ENCODE measurements at places on chromosomes 1 and 21.

- DNase-seq, result no peak
Observed at GRCh38 chr1:47174656-47175020, 15.2 kb downstream of the PDZK1IP1 start.

DNA sequence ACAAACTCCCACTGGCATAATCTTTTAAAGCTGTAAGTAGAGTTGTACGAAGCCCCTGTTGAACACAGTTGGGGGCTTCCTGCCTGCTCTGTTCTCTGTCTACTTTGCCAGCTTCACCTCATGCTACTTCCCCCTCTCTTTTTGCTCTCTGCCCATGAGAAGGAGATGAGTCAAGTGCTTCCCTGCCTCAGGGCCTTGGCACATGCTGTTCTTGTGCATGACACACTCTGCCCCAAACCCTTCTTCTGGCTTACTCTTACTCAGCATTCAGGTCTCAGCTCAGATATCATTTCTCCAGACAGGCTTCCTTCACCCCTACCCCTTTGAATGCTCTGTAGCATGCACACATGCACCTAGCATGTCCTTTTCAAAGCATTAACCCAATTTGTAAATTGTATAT lies 208.8 kb downstream of the FOXD2 start:
- DNase-seq, result no peak

- no peak for DNase-seq
Observed at GRCh38 chr1:13832536-13832935, 132.5 kb downstream of the PRDM2 start.

GRCh38 chr21:35796844-35797243 lies 263.5 kb downstream of the SETD4 start:
- DNase-seq, result no peak

GRCh38 chr1:73839922-73840321 lies 358.1 kb downstream of the LRRIQ3 start:
- no peak for DNase-seq

GRCh38 chr21:20641241-20641640 lies 357.0 kb upstream of the NCAM2 start:
- no peak for DNase-seq

DNA sequence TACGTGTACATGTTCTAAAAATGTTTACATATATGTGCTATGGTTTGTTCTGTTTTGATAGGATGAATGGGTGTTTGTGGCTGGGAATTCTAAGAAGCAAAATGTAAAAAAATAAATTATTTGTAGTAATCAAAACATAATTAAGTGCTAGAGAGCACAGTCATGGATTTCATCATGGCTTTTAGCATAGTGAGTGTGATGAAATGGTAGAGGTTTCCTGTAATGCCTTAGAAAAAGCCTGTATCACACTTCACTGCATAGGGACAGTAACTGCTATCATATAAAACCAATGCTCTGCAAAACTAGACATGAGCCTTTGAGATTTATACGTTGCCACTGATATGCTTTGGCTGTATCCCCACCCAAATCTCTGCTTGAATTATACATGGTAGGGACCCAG lies 99.8 kb downstream of the PTGER3 start:
- DNase-seq, result no peak

DNA sequence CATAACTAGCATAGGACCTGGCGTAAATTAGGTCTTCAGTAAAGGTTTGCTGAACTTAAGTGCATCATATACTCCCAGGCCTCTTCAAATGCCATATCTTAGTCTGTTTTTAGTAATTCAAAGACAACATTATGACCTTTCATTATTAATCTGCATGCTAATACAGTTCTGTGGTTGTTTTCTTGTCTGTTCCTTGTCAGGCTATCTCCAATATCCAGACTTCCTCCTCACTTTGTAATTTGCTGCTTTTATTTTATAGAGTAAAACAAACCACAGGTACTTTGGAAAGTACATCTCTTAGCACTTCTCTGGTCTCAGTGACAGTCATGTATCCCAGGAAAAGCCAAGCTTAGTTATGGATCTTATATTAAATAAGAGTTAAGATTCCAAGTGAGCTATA lies 65.1 kb upstream of the BMP8A start:
- no peak for DNase-seq

GRCh38 chr1:107649023-107649422 lies 316.0 kb downstream of the VAV3 start:
- no peak for DNase-seq

GRCh38 chr1:220045356-220046051 lies 801 bp downstream of the EPRS1 start:
- no peak for DNase-seq

DNA sequence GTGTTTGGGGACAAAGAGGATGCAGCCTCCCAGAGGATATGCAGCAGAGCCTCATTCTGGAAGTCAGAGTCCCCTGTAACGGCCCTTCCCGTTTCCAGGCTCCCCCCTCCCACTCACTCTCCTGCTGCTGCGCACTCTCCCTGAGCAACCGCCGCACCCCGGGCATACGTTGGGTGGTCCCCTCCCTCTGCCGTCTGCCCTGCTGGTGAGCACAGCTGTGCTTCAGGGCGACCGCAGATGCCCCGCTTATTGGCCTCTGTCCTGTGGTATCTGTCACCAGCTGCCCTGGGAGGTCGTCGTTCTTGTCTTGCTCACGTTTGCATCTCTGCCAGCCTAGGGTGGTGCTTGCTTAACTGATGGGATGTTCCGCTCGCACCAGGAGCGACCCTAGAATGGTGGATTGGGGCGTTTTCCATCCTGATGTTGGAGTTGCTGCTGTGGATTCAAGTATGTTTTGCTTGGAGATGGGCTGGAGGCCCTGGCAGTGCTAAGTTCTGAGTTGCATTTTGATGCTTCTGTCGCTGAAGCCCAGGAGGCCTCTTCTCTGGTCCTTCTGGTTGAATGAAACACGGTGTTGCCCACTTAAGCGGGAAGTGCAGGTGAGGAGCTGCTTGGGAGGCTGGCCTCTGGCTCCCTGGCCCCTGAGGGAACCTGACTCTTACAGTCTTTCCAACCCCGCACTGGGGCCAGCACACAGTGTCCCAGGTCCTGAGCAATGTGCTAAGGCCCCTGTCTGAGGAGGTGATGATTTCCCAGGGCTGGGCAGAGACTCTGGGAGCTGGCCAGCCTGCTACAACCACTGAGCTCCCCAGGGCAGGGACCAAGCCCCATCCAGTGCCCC lies 3.2 kb downstream of the TMEM201 start:
- no peak for DNase-seq

- DNase-seq, result no peak
Observed at GRCh38 chr1:5977494-5978444, 14.5 kb downstream of the NPHP4 start.

- no peak for DNase-seq
Observed at GRCh38 chr1:239254999-239255398, 131.4 kb upstream of the CHRM3 start.

DNA sequence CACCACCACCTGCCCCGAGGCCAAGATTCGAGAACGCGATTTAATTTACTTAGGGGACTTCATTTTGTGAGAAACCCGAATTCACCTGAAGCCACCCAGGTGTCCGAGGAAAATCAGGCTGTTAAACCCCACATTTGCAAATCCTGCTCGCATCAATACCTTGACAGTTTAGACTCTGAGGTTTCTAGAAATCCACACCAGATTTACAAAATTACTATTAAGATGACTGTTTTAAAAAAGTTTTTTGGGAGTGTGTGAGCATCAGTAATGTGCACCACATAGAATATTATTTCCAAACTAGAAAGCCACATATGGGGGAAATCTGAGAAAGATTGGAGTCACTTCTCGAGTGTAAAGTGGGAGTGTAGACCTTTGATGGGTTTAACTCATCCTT lies 685 bp downstream of the RIMKLA start:
- no peak for DNase-seq

DNA sequence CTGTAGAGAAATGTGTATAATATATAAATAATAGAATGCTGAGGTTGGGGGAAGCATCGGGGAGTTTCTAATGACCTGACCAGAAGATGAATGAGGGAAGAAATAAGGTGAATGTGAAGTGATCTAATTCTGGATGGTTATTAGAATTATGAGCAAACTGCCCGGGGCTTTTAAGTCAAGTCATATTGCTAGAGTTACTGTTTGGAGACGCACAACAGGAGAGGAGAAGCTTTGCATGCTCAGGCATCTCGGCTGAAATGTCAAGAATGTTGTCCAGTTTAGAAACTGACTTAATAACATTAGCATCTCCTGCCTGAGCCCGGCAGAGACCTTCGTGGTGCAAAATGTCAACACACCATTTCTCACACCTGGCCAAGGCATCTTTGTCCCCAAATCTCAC lies 119.1 kb downstream of the RRAGC start:
- DNase-seq, result no peak

DNA sequence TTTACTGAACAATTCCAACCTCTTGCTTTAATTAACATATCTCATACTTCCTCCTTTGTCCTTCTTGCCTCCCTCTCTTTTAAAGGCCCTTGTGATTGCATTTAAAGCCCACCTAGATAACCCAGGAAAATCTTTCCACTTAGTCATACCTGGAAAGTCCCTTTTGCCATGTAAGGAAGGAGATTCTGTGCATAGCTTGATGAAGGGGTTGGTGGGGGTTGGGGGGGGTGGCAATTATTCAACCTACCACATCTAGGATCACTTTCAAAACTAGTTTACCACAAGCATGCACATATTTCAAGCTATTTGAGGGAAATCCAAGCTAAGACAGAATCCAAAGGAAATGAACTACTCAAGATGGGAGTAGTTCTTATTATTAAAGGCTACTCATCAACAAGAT lies 249.1 kb upstream of the PTBP2 start:
- no peak for DNase-seq

GRCh38 chr1:16984717-16985116 lies 4.3 kb upstream of the MFAP2 start:
- DNase-seq, result no peak

- DNase-seq, result no peak
Observed at GRCh38 chr1:232837087-232837486, 31.9 kb downstream of the MAP10 start.

- DNase-seq, result no peak
Observed at GRCh38 chr1:4771721-4772120, 117.3 kb downstream of the AJAP1 start.

DNA sequence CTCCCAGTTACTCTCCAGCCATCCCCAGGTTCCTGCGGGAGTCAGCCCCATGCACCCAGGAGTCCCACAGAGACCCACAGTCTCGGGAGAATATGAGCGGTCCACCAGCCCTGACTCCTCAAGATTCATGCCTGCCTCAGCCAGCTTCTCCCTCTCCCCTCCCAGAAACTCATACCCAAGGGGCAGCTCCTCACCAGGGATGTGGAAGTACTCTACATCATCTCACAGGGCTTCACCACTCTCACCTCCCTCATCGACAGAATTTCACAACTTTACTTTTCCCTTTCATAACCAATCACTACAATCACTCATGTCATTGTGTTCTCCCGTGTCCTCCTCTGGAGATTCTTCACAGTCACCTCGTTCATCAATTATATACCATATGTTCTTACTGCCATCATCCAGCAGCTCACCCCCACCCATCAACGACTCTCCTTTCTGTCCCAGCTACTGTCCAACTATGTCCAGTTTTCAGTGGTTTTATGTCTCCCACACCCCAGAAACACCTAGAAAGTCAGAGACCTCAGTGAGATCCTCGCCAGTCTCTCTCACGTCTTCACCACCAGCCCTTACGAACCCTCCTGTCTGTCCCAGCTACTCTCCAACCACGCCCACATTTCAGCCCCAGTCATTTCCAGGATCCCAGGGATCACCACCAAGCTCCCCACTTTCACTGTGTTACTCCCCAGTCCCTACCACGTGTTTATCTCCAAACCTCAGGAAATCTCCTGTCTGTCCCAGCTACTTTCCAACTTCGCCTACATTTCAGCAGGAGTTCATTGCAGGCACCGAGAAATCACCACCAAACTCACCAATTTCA lies 1530.1 kb upstream of the TPTE start:
- no peak for DNase-seq

- no peak for DNase-seq
Observed at GRCh38 chr1:184686540-184686939, 68.1 kb downstream of the EDEM3 start.

- DNase-seq, result no peak
Observed at GRCh38 chr1:67955591-67955990, 94.8 kb downstream of the DIRAS3 start.

DNA sequence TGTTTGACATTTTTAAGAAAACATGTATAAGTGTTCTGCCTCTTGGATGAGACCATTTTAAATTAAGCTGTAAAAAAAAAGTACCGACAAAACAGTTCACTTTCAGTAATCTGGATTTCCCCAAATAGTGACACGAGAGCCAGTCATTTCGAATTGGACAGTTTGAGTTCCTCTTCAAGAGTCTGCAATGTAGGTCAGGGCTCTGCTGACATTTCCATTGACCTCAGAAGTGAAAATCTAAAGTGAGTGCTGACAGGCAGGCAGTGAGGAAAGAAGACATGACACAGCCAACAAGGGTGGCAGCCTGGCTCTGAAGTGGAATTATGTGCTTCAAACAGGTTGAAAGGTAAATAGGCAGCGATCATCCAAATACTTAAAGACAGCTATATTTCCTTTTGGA lies at the start of gene IL23R:
IL23R (plus strand) TSS at position 259 of the 400 bp plus-strand sequence. CDS start 1,667 bp downstream, outside the sequence.
- DNase-seq, result no peak

GRCh38 chr1:112390775-112391602 lies 5.0 kb upstream of the CTTNBP2NL start:
- DNase-seq, result peak; percentile 75

DNA sequence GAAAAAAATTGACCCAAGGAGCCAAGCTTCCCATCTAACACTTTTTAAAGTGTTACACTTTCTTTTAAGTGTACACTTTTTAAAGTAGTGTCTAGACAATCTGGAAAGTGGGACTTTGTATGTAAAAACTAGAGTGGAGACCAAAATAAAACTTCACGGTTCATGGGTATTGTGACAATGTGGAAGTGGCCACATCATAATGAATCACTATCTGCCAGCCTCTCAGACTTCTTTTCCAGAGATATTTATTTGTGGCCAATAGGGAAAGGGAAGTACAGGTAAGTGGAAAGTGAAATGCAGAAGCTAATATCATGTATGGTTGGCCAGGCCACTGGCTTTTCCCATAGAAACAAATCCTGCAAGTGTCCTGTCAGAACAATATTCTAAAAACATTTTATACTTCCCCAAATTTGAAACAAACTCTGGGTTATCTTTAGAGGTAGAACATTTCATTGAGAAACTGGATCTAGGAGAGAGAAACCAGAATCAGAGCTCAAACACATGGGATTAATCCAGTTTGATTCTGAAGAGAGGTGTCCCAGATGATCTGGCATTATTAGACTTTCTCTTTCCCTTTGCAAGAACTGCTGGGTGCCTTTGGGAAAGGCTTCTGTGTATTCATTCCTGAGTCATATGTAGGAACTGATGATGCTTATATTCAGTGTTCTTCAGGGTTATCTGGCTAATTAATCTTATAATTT lies 2.0 kb downstream of the TNFSF18 start:
- DNase-seq, result no peak

DNA sequence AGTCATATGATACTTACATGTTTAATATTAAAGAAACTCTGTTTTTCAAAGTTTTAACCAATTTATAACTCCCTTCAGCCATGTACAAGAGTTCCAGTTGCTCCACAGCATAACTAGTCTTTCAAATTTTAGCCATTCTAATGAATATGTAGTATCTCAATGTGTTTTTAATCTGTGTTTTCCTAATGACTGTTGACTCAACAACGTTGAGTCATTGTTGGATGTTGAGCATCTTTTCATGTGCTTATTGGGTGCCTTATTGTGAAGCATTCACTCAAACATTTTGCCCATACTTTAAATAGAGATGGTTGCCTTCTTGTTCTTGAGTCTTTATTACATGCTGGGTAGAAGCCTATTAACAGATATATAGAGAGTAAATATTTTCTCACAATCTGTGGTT lies 240.2 kb upstream of the LYPLAL1 start:
- no peak for DNase-seq

Measured in activated T-cell treated with anti-CD3 and anti-CD28 coated beads, Interleukin-2, amount 50 U/mL, for 1 hour (primary cell).